ENCODE measurements at places on chromosomes 7 and 10.
A peak's percentile ranks its signal among the peaks of the same experiment; 100 is the strongest.

DNA sequence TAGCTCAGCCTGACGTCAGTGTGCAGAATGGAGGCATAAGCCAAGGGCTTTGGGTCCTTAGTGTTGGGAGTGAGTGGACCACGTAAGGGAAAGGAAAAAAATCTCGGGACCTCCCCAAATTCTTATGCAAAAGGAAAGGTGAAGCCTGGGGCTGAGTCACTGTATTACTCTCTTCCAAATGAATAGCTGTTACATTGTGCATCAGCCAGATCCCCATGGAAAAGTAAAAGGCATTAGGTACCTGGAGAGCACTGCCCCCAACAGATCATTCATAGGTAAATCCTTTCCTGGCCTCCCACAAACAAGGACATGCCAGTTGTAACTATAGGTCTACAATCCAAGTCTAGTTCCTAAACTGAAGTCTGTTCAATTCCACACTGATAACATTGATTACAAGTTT, 170.5 kb downstream of the C1GALT1 start:
- DNase-seq = no peak

DNA sequence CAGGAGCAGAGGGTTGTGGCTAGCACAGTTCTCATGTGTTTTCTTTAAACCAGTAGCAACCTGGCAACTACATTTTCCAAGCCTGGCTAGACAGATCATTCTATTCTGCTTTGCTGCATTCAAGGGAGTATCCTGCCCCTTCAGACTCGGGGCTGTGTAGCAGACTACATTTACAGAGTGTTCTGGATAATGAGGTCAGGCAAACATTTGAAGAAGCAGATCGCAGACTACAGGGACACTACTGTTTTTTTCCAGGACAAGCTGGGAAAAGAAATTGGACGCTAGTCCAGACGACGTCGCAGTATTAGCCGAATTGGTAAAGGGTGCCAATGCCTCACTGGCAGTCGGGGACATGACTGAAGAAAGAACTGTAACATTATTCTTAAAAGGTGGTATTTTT, 61.0 kb upstream of the PAPSS2 start:
- no peak for DNase-seq

GRCh38 chr7:77797734-77798393, 370 bp downstream of the TMEM60 start:
- DNase-seq = no peak

GRCh38 chr10:3192856-3193635, 20.5 kb upstream of the PITRM1 start:
- peak; percentile 25 for DNase-seq

DNA sequence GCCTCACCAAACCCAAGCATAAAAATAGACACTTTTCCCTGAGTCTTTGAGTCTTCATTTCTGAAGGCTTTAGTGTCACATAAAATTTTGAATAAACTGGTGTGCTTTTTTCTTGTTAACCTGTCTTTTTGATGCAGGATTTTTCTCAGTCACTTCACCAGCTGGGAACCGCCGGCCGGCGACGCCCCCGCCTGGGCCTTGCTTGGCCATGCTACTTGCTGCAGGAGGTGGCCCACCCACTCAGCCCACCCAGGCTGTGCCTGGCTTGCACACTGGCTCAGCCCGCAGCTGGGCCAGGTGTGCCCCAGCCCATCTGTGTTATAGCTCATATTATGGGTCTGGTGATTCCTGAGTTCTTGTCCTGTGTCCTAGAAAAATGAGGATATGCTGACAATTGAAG, 247.4 kb upstream of the CACNA2D1 start:
- DNase-seq = no peak

- no peak for DNase-seq
These were observed 52.5 kb downstream of the CSGALNACT2 start for GRCh38 chr10:43190775-43191174.

DNA sequence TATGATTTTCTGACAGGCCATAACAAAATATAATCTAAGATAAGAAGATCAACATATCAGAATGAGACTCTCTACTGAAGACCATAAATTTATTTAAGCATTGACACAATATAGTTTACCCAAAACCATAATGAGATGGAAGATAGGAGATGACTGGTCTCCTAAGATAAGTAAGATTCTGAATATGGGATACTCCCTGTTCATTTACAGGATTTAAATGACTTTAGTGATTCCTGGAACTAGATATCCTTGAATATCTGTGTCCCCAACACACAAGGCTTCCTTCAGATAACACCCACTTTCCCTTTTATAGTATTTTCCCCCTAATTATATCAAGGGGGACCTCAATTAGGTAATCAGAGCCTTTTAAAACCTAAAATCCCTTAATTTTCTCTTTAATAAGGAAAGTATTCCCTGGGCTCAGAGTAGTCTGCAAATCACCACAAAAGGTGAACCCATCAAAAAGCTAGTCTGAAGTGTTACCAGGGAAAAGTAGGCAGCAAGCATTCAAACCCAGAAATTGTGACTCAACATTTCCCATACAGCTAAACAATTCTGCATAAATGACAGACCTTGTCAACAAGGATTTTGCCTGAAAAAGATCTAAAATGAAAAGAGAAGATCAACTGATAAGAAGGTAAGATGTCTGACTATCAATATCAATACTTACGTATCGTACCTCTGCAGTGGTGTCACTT, 99.9 kb downstream of the CNOT4 start:
- no peak for DNase-seq

DNA sequence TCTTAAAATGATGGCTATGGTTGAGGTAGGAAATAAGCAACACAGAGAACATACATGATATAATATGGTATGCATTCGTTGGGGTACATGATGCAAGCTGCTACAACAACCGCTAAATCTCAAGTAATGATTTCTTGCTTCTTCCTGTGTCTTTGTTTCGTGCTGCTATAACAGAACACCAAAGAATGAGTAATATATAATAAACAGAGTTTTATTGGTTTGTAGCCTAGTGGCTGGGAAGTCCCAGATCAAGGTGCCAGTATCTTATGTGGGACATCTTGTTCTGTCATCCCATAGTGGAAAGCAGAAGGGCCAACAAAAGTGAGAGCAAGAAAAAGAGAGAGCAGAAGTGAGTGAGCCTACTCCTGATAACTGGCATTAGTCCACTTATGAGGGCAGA, 689.7 kb downstream of the SUGCT start:
- DNase-seq = no peak

DNA sequence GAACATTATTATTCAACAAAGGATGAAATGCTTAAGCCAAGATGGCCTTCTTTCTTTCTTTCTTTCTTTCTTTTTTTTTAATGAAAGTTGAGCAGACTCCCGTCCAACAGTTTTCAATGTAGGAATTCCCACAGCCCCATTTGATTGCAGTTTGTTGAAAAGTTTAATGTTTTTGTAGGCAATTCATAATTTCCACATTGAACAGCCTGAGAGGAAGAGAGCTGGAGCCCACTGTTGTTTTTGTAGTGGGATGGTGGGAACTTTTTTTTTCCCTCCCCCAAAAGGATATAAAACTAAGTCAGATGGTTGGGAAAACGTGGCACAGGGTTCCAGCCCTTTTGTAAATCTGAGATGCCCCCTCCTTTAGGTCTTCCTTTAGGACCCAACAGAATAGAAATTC, 86.6 kb downstream of the TCF7L2 start:
- no peak for DNase-seq

DNA sequence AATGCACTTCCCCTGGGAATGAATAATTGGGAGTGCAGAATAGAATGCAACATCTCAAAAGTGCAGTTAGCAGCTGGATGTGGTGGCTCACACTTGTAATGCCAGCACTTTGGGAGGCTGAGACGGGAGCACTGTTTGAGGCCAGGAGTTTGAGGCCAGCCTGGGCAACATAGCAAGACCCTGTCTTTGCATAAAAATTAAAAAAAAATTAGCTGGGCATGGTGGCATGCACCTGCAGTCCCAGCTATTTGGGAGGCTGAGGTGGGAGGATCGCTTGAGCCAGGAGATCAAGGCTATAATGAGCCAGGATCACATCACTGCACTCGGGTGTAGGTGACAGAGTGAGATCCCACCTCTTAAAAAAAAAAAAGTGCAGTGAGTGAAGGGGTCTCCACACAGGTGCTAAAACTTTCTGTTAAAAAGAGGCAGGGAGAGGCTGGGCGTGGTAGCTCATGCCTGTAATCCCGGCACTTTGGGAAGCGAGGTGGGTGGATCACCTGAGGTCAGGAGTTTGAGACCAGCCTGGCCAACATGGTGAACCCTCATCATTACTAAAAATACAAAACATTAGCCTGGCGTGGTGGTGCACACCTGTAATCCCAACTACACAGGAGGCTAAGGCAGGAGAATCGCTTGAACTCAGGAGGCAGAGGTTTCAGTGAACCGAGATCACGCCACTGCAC, 13.5 kb upstream of the ZMIZ1 start:
- DNase-seq = no peak

DNA sequence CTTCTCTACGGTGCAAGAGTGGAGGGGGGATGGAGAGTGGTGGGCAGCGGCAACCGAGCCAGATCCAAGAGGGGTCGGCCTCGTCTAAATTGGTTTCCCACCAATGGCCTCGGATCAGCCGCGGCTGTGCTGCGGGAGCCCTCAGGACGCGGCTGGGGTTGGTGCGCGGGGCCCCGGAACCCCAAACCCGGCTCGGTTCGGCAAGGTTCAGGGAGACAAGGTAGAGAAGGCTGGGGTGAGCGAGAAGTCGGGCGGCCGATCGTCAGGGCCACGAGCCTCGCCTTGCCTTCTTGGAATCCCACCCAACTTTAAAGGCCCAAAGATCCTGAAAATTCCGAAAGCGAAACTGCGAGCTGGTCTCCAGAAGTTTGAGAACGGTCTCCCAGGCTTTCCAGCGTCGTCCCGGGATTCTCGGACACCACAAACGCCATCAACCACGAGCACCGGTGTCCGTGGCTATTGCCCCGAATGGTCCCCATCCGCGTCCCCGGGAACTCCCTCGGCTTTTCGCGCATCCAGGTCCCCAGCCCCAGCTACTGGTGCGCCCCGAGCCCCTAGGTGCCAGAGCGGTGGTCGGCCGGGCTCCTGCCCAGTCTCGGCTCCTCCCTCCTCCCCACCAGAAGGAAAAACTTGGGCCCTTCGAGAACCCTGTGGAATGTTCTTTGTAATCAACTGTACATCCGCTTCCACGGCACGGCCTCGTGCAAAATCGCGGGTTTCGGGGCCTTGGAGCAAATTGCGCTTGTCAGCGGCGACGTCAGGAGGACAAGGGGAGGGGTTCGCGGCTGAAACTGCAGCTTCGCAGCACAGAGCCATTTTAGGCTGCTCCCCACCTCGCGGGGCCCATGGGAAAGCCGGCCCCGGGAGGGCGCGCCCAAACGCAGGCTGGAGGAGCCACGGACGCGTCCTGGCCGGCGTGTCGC, 3.2 kb downstream of the SFMBT2 start:
- peak; percentile 41 for DNase-seq

DNA sequence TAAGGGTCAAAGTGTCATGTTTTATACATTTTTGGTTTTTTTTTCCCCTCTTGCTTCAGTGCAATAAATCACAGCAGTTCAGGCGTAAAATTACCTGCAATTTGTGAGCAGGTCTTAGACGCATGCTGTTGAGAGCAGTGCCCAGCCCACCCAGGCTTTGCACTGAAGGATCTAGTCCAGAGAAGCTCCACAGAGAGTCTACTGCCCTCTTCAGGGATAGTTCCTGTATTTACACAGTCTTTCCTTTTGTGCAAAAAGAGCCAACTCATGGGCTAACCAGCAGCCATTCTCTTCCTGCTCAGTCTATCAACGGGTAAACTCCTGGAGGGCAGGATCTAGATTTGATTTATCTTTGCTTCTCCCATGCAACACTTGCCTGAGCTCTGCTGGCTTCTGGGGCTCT, 82.2 kb upstream of the NAMPT start:
- no peak for DNase-seq

DNA sequence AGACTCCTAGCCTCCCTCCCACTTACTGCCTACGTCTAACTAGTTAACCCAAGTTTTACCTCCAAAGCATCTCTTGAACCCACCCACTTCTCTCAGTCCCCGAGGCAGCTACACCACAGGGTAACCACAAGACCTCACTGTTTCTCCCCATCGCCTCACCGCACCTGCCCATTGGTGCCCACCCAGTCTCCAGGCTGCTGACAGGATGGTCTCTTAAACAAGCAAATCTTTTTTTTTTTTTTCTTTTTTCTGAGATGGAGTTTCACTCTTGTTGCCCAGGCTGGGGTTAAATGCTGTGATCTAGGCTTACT, 47.0 kb downstream of the DENND2A start:
- no peak for DNase-seq

GRCh38 chr7:42765931-42766330, 145.9 kb downstream of the C7orf25 start:
- DNase-seq = no peak

DNA sequence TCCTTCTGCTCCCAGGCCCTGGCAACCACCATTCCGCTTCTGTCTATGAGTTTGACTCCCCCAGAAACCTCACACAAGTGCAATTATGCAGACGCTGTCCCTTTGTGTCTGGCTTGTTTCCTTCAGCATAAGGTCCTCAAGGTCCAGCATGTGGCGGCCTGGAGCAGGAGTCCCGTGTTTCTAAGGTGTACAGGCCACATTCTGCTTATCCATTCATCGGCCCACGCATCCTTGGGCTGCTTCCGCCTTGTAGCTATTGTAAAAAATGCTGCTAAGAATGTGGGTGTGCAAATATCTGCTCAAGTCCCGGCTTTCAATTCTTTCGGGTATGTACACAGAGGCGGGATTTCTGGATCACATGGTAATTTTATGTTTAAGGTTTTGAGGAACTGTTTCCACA, 38.2 kb downstream of the ESYT2 start:
- DNase-seq = no peak

DNA sequence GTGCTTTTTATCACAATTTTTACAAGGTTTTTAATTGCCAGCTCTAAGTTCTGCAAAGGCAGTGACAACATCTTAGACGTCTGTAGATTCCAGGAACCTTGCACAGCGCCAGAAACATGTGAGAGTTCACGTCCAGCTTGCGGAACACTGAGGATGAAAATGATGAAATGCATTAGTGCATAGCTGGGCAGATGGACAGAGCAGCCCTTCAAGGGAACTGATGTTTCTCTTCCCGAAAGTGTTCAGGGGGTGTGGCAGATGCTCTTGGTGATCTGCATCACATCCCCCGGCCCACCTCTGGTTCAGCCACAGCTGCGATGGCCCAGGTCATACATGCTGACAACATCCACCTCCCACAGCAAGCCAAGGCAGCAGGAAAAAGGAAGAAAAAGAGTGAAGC, 40.9 kb downstream of the ITIH5 start:
- no peak for DNase-seq

Data from stimulated activated CD4-positive, alpha-beta T cell treated with anti-CD3 and anti-CD28 coated beads, TNF-alpha, amount 100 ng/mL, for 24 hours (primary cell).